ENCODE measurements at places on chromosomes 7 and 10.

- no peak for DNase-seq
Observed at GRCh38 chr10:88461426-88461825, 121.7 kb downstream of the RNLS start.

DNA sequence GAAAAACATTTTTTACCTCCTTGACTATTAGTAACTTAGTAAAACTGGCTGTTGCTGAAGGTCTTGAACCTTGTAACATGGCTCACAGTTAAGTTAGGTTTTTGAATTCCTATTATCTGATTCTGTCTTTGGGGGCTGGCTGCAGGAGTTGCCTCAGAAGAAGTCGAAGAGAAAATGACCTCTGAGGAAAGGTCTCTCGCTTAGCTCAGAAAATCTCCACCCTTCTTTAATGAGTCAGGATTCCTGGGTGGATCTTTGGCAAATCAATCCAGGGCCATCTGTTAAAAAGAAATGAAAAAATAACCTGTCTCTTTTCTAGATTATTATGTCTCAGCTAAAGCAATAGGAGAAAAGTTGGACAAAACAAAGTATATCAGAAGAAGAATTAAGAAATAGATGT is 267.8 kb upstream of the SEMA3C start:
- no peak for DNase-seq

- no peak for DNase-seq
Observed at GRCh38 chr10:58177362-58177947, 90.2 kb downstream of the IPMK start.

GRCh38 chr10:79164075-79164474 is 95.3 kb downstream of the ZMIZ1 start:
- no peak for DNase-seq
